HFF-Myc (cell line): ENCODE measurements at places on chromosomes 12 and 14.

- DNase-seq, result peak; percentile 92
These were observed 244.4 kb downstream of the ZFP36L1 start for GRCh38 chr14:68548194-68549076.

- no peak for DNase-seq
These were observed 76.3 kb upstream of the TBX3 start for GRCh38 chr12:114760151-114760877.

DNA sequence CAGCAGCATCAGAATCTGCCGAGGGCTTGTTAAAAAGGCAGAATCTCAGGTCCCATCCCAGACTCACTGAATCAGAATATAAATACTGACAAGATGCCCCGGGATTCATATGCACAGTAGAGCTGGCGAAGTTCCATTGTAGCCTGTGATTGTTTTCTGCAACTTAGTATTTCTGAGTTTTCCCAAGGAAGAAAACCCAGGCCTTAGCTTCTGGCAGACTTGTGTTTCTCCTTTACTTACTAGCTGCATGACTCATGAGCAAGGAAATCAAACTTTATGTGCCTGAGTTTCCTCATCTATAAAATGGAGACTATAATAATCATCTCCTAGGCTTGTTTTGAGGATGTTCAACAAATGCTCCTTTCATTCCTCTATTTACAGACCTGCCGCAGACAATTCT lies 278.5 kb upstream of the PLEKHG7 start:
- DNase-seq, result no peak

- no peak for DNase-seq
These were observed 23.8 kb upstream of the PYROXD1 start for GRCh38 chr12:21413369-21414277.

- DNase-seq, result no peak
These were observed 948.8 kb downstream of the TRHDE start for GRCh38 chr12:73220951-73221350.
